ENCODE measurements at places on chromosomes 6 and 20.

DNA sequence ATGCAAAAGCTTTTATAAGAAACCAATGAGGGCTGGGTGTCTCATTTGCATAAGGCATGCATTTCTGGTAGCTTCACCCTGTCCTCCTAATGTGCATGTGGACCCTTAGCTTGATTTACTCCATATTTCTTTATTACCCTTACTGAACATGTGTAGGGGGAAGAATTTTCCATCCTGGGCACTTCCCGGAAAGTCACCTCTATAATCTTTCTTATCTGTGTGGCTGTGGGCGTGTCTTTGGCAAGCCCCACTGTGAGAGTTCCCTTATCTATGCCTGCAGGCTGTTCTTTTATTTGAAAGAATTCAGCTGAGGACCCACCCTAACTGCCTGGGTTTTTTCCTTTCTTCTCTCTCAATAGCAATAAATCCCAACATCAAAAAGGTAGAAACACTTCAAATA, 627.8 kb downstream of the DOK5 start:
- no peak for DNase-seq
- H3K27me3 ChIP-seq = no peaks in the 10 kb centered on the region
- no peaks in the 10 kb centered on the region for H3K36me3 ChIP-seq
- no peaks in the 10 kb centered on the region for H3K4me1 ChIP-seq
- H3K4me3 ChIP-seq = no peak overlapping the region

- no peak for DNase-seq
- peaks cover 3% of the 10 kb centered on the region for H3K4me1 ChIP-seq
- no peak overlapping the region for H3K27ac ChIP-seq
- H3K4me3 ChIP-seq = peak overlapping the region; percentile 6
These were observed 223.4 kb upstream of the TAB2 start for GRCh38 chr6:149094156-149094555.

GRCh38 chr20:11714886-11715285, 202.8 kb upstream of the BTBD3 start:
- no peak overlapping the region for H3K4me3 ChIP-seq
- H3K36me3 ChIP-seq = no peaks in the 10 kb centered on the region
- H3K27ac ChIP-seq = no peak overlapping the region
- DNase-seq = no peak

DNA sequence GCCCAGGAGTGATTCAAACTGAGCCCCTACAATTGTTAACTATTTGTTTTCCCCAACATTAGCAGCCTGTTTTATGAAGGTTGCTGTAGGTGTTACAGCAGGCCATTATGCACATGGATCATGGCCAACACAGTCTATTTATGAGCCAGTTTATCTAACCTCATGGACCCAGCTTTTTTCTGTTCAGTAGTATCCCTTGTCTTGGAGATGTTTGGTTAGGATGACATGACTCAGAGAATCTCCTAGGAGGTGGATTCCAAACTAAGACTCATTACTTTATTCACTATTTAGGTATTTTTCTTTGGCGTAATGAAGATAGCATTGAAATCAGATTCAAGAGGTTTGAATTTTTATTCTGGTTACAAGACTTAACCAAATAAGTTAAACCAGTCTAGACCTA, 62.8 kb upstream of the TFB1M start:
- no peak for DNase-seq
- H3K4me1 ChIP-seq = no peaks in the 10 kb centered on the region
- H3K36me3 ChIP-seq = no peaks in the 10 kb centered on the region
- no peaks in the 10 kb centered on the region for H3K27me3 ChIP-seq

- H3K27ac ChIP-seq = no peak overlapping the region
- DNase-seq = no peak
- H3K27me3 ChIP-seq = no peaks in the 10 kb centered on the region
- peaks cover 18% of the 10 kb centered on the region for H3K4me1 ChIP-seq
- H3K4me3 ChIP-seq = no peak overlapping the region
These were observed 50.5 kb downstream of the KCTD20 start for GRCh38 chr6:36493319-36493718.

- H3K4me1 ChIP-seq = no peaks in the 10 kb centered on the region
- no peaks in the 10 kb centered on the region for H3K36me3 ChIP-seq
- no peak for DNase-seq
- no peak overlapping the region for H3K27ac ChIP-seq
These were observed 9.9 kb upstream of the KIF25 start for GRCh38 chr6:167987396-167988153.

DNA sequence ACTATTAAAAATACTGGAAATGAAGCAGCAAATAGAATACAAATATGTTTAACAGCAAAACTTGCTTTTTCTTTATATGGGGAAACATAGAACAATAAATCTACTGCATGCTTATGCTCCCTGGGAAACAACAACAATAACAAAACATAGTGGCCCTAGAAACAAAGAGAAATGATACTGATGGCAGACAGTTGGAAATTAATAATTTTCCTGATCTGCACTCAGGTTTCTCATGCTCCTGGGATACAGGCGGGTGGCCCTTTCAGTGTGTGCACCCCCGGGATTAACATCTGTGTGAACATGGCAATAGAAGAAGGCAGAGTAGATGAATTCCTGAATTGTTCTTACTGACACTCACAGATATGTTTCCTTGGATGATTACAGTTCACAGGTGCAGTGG, 209.2 kb upstream of the TBX18 start:
- no peaks in the 10 kb centered on the region for H3K27me3 ChIP-seq
- no peak for DNase-seq
- no peaks in the 10 kb centered on the region for H3K36me3 ChIP-seq
- H3K27ac ChIP-seq = no peak overlapping the region
- no peak overlapping the region for H3K4me3 ChIP-seq
- no peaks in the 10 kb centered on the region for H3K4me1 ChIP-seq

- no peak overlapping the region for H3K27ac ChIP-seq
- peaks cover 8% of the 10 kb centered on the region for H3K4me1 ChIP-seq
- H3K4me3 ChIP-seq = no peak overlapping the region
- peaks cover 43% of the 10 kb centered on the region for H3K36me3 ChIP-seq
- H3K27me3 ChIP-seq = no peaks in the 10 kb centered on the region
These were observed 174.7 kb downstream of the TMEM242 start for GRCh38 chr6:157148391-157149323.

GRCh38 chr6:101395345-101395744, 1.8 kb downstream of the GRIK2 start:
- H3K4me1 ChIP-seq = peaks cover 9% of the 10 kb centered on the region
- peaks cover 37% of the 10 kb centered on the region for H3K27me3 ChIP-seq
- H3K27ac ChIP-seq = no peak overlapping the region
- H3K4me3 ChIP-seq = no peak overlapping the region
- H3K36me3 ChIP-seq = no peaks in the 10 kb centered on the region

DNA sequence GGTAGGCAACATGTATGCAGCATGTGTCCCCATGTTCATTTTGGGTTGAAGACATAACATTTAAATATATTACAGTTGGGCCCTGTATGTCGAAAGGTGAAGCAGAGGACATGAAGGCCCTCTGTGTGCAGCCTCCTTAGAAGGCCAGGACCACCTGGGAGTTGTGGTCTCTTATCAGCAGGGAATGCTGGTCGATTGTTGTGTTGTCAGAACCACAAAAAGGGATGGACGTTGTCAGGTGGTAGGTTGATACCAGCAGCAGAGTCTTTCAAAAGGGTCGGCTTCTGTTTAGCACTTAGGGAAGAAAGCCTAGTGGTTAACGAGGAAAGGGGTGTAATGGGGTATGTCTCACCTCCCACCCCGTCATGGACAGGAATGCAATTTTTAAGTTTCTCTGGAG, 67.3 kb upstream of the SLC22A1 start:
- no peak for DNase-seq
- no peaks in the 10 kb centered on the region for H3K27me3 ChIP-seq
- H3K4me1 ChIP-seq = peaks cover 6% of the 10 kb centered on the region
- H3K36me3 ChIP-seq = peaks cover 57% of the 10 kb centered on the region
- no peak overlapping the region for H3K27ac ChIP-seq

DNA sequence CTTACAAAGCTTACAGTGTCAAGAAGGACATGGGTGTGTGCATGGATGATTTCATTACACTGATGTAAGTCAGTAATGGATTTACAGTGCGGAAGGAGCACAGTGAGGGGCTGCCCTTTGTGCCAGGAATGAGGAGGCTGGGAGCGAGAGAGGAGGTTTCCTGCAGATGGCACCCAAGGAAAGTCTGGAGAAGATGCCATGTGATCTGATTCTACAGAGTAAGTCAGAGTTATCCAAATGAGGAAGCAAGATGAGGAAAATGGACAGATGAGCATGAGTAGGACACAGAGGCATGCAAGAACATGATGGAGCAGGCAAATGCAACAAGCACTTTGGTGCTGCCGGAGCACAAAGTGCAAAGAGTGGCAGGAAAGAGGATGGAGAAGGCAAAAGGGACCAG, 29.7 kb downstream of the MAP7 start:
- H3K36me3 ChIP-seq = no peaks in the 10 kb centered on the region
- no peak overlapping the region for H3K4me3 ChIP-seq

DNA sequence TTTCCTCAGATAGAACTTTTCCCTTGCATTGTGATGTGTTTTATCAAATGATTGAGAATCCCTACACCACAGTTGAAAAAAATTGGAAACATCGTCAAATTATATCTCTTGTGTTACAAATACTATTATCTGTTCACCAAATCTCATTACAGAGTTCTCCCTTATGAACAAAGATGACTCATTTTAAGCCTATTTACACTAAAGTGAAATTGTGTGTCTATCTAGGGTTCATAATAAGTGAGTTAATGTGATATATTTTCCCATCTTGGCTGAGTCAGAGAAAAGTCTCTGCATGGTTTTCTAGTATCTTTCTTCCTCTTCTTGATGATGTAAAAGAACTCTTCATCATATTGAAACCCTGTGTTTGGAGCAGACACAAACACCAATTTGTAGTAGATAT, 1263.3 kb upstream of the EYS start:
- no peak overlapping the region for H3K4me3 ChIP-seq
- H3K4me1 ChIP-seq = no peaks in the 10 kb centered on the region
- H3K36me3 ChIP-seq = no peaks in the 10 kb centered on the region
- H3K27ac ChIP-seq = no peak overlapping the region
- DNase-seq = no peak

- no peaks in the 10 kb centered on the region for H3K4me1 ChIP-seq
- DNase-seq = no peak
- no peak overlapping the region for H3K4me3 ChIP-seq
- no peaks in the 10 kb centered on the region for H3K36me3 ChIP-seq
- H3K27me3 ChIP-seq = peaks cover 2% of the 10 kb centered on the region
These were observed 238.2 kb upstream of the PRND start for GRCh38 chr20:4483486-4483885.

DNA sequence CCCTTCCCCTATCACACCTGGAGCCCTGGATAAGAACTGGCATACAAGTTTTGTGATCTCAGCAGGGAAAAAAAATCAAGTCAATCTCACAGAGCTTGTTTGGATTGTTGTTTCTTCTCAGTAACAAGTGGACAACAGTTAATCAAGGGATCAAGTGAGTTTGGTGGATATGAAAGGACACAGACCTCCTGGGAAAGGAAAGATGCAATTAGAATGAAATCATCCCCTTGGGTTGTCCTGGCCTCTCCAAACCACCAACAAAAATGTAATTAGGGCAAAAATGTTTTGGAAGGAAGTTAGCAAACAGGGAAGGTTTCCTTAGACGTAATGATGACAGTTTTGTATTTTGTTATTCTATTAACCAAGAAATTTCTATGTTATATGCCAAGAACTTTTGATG, 99.1 kb upstream of the PRDM1 start:
- H3K27ac ChIP-seq = no peak overlapping the region
- DNase-seq = no peak
- no peak overlapping the region for H3K4me3 ChIP-seq
- peaks cover 65% of the 10 kb centered on the region for H3K27me3 ChIP-seq
- no peaks in the 10 kb centered on the region for H3K4me1 ChIP-seq

- H3K27me3 ChIP-seq = no peaks in the 10 kb centered on the region
- H3K36me3 ChIP-seq = no peaks in the 10 kb centered on the region
- no peak for DNase-seq
- H3K4me1 ChIP-seq = peaks cover 17% of the 10 kb centered on the region
These were observed 34.3 kb downstream of the KCNB1 start for GRCh38 chr20:49447946-49448809.

DNA sequence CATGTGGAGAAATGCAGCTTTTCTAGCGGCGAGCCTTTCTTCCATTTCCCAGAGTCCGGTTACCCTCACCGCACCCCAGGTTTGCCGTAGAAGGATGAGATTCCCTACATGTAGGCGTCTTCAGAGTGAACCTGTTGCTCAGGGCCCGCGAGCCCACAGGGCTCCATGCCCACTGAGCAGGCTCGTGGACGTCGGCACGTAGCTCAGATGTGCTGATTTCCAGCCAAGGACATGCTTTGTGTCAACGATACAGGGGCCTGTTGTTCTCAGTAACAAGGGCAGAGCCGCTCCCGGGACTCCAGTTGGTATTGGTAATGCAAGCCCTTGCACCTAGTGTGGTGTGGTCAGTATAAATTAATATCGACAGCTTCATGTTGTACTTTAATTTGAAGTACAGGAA, 159.6 kb downstream of the MTHFD1L start:
- peaks cover 23% of the 10 kb centered on the region for H3K4me1 ChIP-seq
- H3K27me3 ChIP-seq = no peaks in the 10 kb centered on the region
- H3K36me3 ChIP-seq = peaks cover 3% of the 10 kb centered on the region
- DNase-seq = no peak
- H3K27ac ChIP-seq = no peak overlapping the region

- H3K4me1 ChIP-seq = peaks cover 3% of the 10 kb centered on the region
- H3K4me3 ChIP-seq = no peak overlapping the region
- no peak for DNase-seq
- H3K27ac ChIP-seq = no peak overlapping the region
These were observed 36.8 kb upstream of the FOXC1 start for GRCh38 chr6:1572892-1573291.

DNA sequence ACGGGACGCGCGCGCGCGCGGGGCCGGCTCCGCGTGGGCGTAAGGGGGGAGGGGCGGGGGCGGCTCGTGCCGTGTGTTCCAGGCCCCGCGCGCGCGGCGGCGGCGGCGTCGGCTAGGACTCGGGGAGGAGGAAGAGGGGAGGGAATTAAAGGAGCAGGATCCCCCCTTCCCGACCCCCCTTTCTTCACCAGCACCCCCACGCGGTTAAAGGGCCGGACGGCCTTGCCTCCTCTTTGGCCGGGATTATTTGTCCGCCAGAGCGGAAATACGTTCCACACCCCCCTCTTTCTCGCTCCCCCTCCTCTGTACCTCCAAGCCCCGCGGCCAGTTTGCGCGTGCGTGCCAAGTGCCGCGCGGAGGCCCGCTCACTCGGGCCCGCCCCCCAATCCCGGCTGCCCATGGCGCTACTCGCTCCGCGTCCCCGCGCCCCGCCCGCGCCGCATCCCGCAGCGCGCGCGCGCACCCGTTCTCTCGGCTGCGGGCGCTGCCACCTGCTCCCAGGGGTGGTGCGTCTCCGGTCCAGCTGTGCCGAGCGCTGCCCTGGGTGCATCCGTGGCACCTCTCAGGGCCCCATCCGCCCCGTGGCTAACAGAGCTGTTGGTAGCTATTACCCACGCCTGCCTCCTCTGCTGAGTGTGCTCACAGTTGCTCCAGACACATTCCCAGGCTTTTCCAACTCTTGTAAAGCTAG, at the start of gene ZBTB12:
TSS of gene ZBTB12 (minus strand) at position 134 of the 691 bp plus-strand sequence. CDS start 781 bp downstream, outside the sequence.
- H3K36me3 ChIP-seq = peaks cover 22% of the 10 kb centered on the region
- peaks cover 23% of the 10 kb centered on the region for H3K4me1 ChIP-seq
- peak; percentile 99 for DNase-seq

- no peaks in the 10 kb centered on the region for H3K36me3 ChIP-seq
- no peak overlapping the region for H3K4me3 ChIP-seq
- H3K27me3 ChIP-seq = no peaks in the 10 kb centered on the region
- peaks cover 19% of the 10 kb centered on the region for H3K4me1 ChIP-seq
- no peak overlapping the region for H3K27ac ChIP-seq
These were observed 24.6 kb upstream of the HS3ST5 start for GRCh38 chr6:114367315-114367961.
